ENCODE measurements at places on chromosomes 2 and 18.

- DNase-seq = no peak
Measured at GRCh38 chr2:205658572-205658971, 23.7 kb upstream of the NRP2 start.

- DNase-seq = peak; percentile 72
Measured at GRCh38 chr2:120735746-120736170, at the start of gene GLI2. GLI2 (plus strand) TSS chr2:120735868; CDS start chr2:120797321, 61,453 bp downstream.

GRCh38 chr2:129237966-129238725 lies 741.3 kb upstream of the RAB6C start:
- no peak for DNase-seq

- DNase-seq = no peak
Measured at GRCh38 chr2:175430236-175430635, 248.7 kb upstream of the ATP5MC3 start.

GRCh38 chr2:159798376-159798725 lies 343 bp upstream of the CD302 start:
- DNase-seq = peak; percentile 35

DNA sequence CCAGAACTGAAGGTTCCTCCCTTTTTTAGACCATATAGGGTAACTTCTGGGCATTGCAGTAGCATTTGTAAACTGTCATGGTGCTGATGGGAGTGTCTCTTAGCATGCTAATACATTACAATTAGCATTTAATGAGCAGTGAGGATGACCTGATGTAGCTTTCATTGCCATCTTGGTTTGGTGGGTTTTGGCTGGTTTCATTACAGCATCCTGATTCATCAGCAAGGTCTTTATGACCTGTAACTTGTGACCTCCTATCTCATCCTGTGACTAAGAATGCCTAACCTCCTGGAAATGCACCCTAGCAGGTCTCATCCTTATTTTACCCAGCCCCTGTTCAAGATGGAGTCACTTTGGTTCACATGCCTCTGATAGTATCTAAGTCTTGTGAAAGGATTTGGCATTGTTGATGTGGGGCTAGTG lies 159.0 kb downstream of the TMX3 start:
- DNase-seq = no peak

DNA sequence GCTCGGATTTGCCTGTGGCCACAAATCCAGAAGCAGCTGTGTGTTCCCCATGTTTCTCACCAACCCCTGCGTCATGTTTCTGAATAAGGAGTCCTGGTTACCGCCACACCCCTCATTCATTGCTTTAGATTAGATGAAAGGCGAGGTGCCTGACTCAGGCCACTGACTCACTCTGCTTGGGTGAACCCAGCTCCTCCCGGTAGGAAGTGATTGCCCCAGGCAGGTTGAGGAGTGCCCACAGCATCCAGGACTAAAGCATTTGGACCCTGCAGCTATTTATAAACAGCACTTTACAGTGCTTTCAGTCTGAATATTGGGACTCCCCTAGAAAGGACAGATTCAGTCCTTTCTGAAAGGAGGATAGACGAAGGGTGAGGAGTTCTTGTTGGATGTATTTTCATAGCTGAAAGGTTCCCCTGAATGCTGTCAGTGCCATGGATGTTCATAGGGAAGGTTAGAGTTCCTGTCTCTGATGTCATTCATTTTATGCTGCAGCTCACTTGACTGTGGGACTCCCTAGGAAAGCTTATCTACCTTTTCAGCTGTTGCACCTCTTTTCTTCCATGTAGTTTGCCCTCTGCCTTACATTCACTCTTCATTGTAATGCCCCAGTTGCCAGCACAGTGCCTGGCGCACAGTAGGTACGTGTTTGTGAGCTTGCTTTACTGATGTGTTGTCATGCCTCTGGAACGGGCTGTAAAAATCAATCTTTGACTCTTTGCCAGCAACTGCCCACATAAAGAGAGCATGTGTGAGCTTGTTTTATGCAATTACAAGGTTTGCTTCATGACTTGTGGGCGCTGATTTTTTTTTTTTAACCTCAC lies 14.9 kb downstream of the ITGA6 start:
- DNase-seq = no peak

DNA sequence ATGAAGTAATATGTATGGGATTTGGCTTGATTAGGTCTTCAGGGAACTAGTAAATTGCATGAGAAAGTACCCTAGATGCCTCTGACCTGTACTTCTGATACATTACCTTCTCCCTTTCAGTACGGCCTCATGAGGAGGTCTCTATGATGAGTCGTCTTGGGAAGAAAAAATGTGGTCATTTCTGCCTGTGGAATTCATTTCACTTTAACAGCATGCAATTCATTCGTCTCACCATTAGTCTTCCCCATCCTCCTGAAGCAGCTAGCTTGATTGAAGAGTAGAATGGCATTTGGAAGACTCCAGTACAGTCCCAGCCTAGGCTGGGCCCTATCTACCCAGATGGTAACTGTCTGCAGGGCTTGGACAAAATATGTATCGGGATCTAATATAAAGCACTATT lies 52.2 kb downstream of the TMX3 start:
- no peak for DNase-seq
